ENCODE measurements at places on chromosomes 12 and 14.

DNA sequence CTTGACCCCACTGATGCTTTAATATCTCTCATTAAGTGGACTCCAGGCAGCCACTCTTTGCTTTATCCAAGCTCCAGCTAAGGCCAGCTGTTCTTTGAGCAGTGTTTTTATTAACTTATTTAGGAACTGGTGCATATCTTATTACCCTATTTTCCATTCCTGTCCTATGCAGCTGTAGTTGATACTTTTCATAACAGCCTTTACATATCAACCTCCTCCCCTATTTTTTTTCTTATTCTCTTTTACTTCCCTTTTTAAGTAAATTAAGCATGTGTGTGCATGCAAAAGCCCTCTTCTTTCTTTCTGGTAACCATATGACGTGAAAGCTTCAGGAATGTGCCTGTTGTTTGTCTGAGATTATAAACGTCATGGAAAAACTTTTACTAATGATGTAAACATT is 121.2 kb downstream of the PTPRQ start:
- no peak overlapping the region for H3K27ac ChIP-seq
- H3K4me1 ChIP-seq: no peaks in the 10 kb centered on the region
- no peak overlapping the region for H3K4me3 ChIP-seq
- H3K27me3 ChIP-seq: no peaks in the 10 kb centered on the region
- DNase-seq: no peak
- H3K36me3 ChIP-seq: no peaks in the 10 kb centered on the region

DNA sequence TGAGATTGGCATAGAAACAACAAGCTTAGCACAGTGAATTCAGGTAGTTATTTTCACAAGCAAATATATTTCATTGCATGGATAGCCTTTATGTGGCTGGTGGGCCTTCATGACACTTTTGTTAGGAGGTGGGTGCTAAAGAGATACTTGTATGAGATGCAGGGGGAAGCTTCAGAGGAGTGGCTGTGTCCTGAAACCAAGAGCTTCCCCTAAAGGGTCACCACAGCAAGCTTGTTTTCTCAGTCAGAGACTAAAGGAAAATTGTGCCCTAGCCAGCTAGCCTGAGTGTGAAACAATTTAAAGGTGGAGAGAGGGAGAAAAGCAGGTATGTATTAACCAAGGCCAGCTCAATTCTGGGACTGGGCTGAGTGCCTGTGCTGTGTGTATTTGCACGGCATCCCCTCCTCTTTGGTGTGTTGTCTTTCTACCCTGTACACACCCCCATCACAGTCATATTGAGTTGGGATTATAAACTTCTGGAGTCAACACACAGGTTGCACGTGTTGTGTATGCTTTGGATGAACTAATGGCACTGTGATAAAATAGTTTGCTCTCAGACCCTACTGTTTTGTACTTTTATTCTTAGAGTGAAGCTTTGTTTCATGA is 79.2 kb downstream of the RASSF8 start:
- H3K36me3 ChIP-seq: no peaks in the 10 kb centered on the region
- no peak for DNase-seq
- H3K27me3 ChIP-seq: no peaks in the 10 kb centered on the region
- no peak overlapping the region for H3K27ac ChIP-seq
- H3K4me3 ChIP-seq: no peak overlapping the region

- peaks cover 16% of the 10 kb centered on the region for H3K36me3 ChIP-seq
- peak within 1 kb of the TSS; percentile 42 for H3K4me3 ChIP-seq
- H3K27me3 ChIP-seq: peaks cover 19% of the 10 kb centered on the region
- H3K27ac ChIP-seq: no peak within 1 kb of the TSS
- peaks cover 6% of the 10 kb centered on the region for H3K4me1 ChIP-seq
Measured at GRCh38 chr14:22836301-22837113, at the start of gene MMP14. TSS of gene MMP14 (plus strand) at chr14:22836585. CDS start at chr14:22836818, 233 bp downstream.

- H3K27ac ChIP-seq: no peak overlapping the region
- no peak for DNase-seq
- H3K27me3 ChIP-seq: no peaks in the 10 kb centered on the region
- no peaks in the 10 kb centered on the region for H3K36me3 ChIP-seq
Measured at GRCh38 chr12:13941258-13942249, 39.8 kb downstream of the GRIN2B start.

GRCh38 chr12:50615907-50616296 is 111.1 kb downstream of the DIP2B start:
- H3K27ac ChIP-seq: no peak overlapping the region
- no peak overlapping the region for H3K4me3 ChIP-seq
- no peaks in the 10 kb centered on the region for H3K27me3 ChIP-seq
- H3K36me3 ChIP-seq: no peaks in the 10 kb centered on the region
- no peak for DNase-seq

- no peak overlapping the region for H3K27ac ChIP-seq
- H3K36me3 ChIP-seq: no peaks in the 10 kb centered on the region
- H3K4me3 ChIP-seq: no peak overlapping the region
- no peaks in the 10 kb centered on the region for H3K4me1 ChIP-seq
- no peaks in the 10 kb centered on the region for H3K27me3 ChIP-seq
Measured at GRCh38 chr12:5081016-5081415, 37.3 kb downstream of the KCNA5 start.

- H3K27me3 ChIP-seq: no peaks in the 10 kb centered on the region
- no peak overlapping the region for H3K27ac ChIP-seq
- no peak overlapping the region for H3K4me3 ChIP-seq
Measured at GRCh38 chr12:75844985-75845384, 186.6 kb downstream of the PHLDA1 start.

DNA sequence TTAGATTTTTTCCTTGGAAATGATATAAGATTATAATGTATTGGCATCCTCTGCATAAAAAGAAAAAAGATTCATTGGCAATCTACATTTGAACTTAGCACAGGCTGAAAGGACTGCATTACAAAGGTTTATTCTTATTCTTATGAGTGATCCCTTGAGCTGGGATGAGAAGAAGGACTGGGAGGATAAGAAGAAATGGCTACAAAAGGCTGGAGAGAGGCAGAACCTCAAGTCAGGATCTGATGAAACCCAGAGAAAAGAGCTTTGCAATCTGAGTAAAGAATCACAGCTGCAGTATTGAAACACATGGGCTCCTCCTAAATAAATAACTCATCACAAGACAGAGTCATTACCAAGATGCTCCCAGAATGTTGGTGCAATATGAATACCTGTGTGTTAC is 1635.4 kb upstream of the FLRT2 start:
- H3K27ac ChIP-seq: no peak overlapping the region
- no peak overlapping the region for H3K4me3 ChIP-seq
- no peaks in the 10 kb centered on the region for H3K27me3 ChIP-seq
